ENCODE measurements at places on chromosomes 2 and 18. TPM values are rescaled to one million over a fixed set of nuclear protein-coding genes. Genes with fewer than 3 reads are reported as not detected.

The MBD1 gene
- 35.5 TPM for total RNA-seq

The SMCHD1 gene
- 11.6 TPM for total RNA-seq

The GKN2 gene
- total RNA-seq = 2.4 TPM

The CCDC85A gene
- total RNA-seq = 0.31 TPM

The COLEC12 gene
- 0.06 TPM for total RNA-seq

The DSG3 gene
- total RNA-seq = 0.02 TPM

The POTEF gene
- not detected for total RNA-seq

The VWC2L gene
- not detected for total RNA-seq

The RAX gene
- total RNA-seq = not detected

The ABHD1 gene
- 1.6 TPM for total RNA-seq

The TMEFF2 gene
- total RNA-seq = 0.34 TPM

The CD8B2 gene
- total RNA-seq = not detected
